ENCODE measurements at places on chromosomes 16 and 17. TPM values are rescaled to one million over a fixed set of nuclear protein-coding genes. Genes with fewer than 3 reads are reported as not detected.

TMEM98 gene
- total RNA-seq: not detected

CBFA2T3 gene
- not detected for total RNA-seq

NXPH3 gene
- 0.26 TPM for total RNA-seq

CCL4 gene
- total RNA-seq: 4.6 TPM

DNA sequence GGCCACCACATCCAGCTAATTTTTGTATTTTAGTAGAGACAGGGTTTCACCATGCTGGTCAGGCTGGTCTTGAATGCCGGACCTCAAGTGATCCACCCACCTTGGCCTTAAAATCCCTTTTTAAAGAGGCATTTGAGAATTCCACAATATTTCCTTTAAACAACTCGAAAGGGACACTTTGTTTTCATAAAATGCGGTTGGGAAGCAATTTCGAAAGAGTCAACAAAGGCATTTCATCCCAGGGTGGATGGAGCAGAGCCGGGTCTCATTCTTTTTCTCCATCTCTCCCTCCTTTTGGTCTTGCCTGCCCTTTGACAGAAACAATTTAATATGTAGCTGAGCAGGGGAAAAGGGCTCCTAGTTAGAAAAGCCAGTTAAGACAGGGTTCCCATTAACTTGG lies 13.5 kb upstream of the COG1 start:
- no peak overlapping the region for H3K27ac ChIP-seq
- no peak overlapping the region for H3K4me3 ChIP-seq
- no peaks in the 10 kb centered on the region for H3K27me3 ChIP-seq
- peaks cover 2% of the 10 kb centered on the region for H3K36me3 ChIP-seq
- H3K4me1 ChIP-seq: no peaks in the 10 kb centered on the region

- H3K27ac ChIP-seq: no peak overlapping the region
- H3K4me3 ChIP-seq: no peak overlapping the region
- H3K27me3 ChIP-seq: no peaks in the 10 kb centered on the region
Observed at GRCh38 chr16:66677836-66678235, 18.7 kb downstream of the CMTM4 start.

DNA sequence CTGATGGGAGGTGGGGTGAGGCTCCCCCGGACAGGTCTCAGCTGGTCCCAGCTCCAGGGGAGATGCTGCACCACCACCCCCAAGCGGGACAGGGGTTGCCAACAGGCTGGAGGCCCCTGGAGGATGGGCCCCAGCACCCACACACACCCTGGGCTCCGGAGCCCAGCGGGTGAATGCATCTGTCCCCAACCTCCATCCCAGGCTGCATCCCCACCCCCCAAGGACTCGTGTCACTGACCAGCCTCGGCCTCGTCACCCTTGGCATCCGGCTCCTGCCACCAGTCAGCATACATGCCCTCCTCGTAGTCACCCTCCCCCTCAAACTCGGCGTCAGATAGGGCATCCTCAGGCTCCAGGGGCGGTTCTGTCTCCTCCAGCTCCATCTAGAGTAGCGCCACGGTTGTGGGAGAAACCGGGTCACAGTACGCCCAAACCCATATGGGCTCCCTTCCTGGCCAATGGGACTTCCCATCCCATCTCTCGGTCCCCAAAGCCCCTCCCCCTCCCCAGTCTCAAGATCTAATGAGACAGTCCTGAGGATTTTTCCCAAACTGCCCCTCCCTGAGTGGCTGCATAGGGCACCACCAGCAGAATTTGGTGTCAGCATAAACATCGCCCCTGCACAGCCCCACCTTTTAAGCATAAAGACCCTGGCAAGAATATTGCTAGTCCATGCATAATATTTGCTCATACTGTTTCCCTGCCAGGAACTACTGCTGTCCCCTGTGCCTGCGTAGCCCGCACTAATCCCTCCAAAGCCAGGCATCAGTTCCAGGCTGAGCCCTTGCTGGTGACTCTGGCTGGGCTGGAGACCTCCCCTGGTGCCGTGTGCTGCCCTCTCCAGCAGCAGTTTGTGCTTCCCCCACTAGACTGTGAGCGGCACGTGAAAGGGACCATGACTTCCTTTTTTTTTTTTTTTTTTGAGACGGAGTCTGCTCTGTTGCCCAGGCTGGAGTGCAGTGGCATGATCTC lies 8.4 kb downstream of the P3H4 start:
- no peak for DNase-seq
- H3K4me1 ChIP-seq: no peaks in the 10 kb centered on the region
- no peaks in the 10 kb centered on the region for H3K27me3 ChIP-seq
- H3K36me3 ChIP-seq: no peaks in the 10 kb centered on the region
- no peak overlapping the region for H3K4me3 ChIP-seq

GRCh38 chr17:53571342-53571741 lies 251.4 kb upstream of the KIF2B start:
- H3K4me3 ChIP-seq: no peak overlapping the region
- H3K4me1 ChIP-seq: no peaks in the 10 kb centered on the region
- DNase-seq: no peak
- H3K27ac ChIP-seq: no peak overlapping the region
- H3K27me3 ChIP-seq: no peaks in the 10 kb centered on the region
- H3K36me3 ChIP-seq: no peaks in the 10 kb centered on the region

GRCh38 chr17:53527473-53527872 lies 295.3 kb upstream of the KIF2B start:
- no peak for DNase-seq
- H3K27me3 ChIP-seq: no peaks in the 10 kb centered on the region
- H3K4me1 ChIP-seq: no peaks in the 10 kb centered on the region
- H3K4me3 ChIP-seq: no peak overlapping the region

DNA sequence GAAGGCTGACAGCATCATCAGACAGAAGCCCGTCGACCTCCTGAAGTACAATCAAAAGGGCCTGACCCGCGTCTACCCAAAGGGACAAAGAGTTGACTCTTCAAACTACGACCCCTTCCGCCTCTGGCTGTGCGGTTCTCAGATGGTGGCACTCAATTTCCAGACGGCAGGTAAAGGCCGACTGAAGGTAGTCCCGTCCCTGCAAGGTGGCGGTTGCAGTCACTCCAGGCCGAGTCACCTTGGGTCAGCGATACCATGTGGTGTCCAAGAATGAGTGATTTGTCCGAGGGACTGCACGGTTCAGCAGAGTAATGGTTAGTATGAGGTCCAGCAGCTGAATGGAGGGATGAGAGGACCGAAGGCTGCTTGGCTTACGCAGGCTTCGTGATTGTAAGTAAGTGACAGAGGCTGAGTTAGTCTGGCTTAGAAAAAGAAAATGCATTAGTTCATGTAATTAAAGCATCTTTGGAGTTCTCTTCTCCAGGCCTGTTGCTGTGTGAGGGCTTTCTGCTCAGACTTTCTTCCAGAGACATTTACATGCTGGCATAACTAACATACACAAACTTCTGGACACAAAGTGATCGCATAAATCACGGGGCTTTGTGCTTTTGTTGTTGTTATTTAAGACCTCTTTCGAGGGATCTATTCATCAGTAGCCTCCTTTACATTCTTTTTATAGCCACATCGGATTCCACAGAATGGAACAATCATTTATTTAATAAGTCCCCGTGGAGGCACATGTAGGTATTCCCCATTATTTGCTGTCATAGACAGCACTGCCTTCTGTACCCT lies 74.9 kb downstream of the SDR42E1 start:
- H3K4me1 ChIP-seq: no peaks in the 10 kb centered on the region
- H3K27me3 ChIP-seq: peaks cover 1% of the 10 kb centered on the region
- no peak for DNase-seq
- no peak overlapping the region for H3K4me3 ChIP-seq

Measured in activated naive CD4-positive, alpha-beta T cell treated with anti-CD3 and anti-CD28 coated beads for 36 hours (primary cell).